ENCODE measurements at places on chromosomes 2 and 18.

DNA sequence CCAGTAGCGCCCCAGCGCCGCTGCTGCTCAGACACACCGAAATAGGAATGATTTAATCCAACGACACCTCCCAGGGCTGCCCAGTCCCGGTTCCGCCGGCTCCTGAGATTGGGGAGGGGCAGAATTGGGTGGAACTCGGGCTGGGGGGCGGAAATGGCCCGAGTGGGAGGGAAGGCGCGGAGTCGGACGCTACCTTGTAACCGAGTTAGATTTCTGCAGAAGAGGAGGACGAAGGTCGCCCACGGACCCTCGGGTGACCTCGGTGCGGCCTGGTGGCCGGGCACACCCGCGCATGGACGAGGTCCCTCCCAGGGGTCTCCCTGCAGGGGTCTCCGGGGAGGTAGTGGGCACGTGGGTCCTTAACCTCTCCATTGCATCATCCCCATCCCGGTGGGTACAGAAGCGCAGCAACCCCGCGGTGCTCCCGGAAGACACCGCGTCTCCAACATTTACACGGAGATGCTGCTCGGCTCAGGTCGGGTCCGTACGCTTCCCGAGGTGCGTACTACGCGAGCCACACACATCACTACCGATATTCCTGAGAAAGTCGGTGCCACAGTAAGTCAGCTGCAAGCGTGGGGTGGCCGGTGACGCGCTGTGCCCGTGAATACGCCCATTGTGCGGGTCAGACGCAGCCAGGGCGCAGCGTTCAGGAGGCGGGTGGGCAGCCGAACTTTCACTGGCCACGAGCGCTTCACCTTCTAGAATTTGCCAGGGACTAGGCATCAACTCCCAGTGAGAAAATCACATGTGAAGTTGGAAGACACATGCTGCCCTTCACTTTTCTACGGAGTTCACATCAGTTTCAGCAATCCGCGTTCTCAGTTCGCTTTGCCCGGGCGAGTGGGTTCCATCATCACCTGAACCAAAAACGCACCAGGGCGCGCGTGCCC lies 3.0 kb downstream of the ZNF516 start:
- peak; percentile 79 for DNase-seq

GRCh38 chr2:218878926-218879761 lies 1.5 kb upstream of the WNT10A start:
- DNase-seq: peak; percentile 52

DNA sequence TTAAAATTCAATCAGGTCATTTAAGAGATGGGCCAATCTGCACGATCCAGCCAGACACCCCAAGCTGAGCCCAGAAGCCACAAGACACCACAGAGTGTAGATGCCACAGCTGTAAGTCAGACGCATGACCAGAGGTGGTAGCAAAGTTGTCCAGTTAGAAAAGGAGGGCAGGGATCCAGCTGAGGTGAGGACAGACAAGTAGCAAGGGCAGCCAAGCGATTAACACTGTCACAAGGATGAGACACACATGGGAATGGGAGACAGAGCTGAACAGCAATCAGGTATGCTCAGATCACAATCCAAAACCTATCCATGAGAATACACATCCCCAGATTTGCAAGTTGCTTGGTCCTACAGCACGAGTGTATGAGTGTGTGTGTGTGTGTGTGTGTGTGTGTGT lies 143.4 kb upstream of the STK17B start:
- peak; percentile 61 for DNase-seq

DNA sequence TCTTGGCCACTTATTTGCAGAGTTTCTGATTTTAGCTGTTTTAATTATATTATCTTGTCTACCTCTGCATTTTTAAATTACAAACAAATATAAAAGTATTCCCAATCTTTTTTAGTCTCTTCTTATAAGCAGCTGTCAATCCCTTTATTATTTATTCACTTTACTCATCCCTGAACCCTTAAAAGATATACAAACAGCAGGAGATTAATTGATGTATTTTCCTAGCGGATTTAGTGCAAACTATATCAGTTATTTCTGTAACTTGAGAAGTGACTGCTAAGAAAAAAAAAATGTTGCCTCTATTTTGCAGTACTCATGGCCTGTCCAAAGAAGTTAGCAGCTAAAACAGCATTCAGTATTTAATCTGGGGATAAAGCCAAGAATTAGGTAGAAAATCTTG lies 42.1 kb upstream of the GCFC2 start:
- no peak for DNase-seq

GRCh38 chr2:145797692-145798091 lies 1277.8 kb upstream of the ZEB2 start:
- no peak for DNase-seq

- no peak for DNase-seq
These were observed 25.0 kb downstream of the CREG2 start for GRCh38 chr2:101362316-101362715.

DNA sequence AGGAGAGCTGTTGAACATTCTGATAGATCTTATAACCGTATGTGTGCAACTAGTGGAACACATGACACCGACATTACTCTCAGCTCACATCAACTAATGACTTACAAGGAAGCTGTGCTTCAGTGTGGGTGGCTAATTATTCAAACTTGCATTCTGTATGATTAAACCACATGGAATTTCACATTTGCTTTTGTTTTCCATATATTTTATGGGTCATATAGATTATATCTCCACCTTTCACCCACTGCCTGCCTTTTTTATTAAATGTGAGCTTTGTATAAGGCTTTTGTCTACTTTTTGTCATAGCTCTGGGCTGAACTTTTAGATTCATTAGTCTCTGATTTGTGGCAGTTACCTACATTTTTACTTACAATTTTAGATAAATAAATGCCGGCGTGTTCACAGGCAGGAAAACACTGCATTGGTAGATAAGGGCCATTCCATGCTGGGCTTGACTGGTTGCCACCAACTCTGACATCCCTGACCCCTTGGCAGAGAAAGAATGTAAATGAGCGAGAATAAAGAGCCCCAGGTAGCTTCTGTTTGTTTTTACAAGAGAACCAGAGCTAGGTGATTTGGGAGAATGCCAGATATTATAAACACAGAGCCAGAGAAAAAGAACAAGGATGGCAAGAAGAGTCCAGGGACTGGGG lies 35.7 kb downstream of the LYPD6 start:
- DNase-seq: no peak

GRCh38 chr2:99926986-99927385 lies 215.4 kb downstream of the AFF3 start:
- no peak for DNase-seq

GRCh38 chr2:151056870-151057269 lies 204.8 kb downstream of the RBM43 start:
- no peak for DNase-seq

DNA sequence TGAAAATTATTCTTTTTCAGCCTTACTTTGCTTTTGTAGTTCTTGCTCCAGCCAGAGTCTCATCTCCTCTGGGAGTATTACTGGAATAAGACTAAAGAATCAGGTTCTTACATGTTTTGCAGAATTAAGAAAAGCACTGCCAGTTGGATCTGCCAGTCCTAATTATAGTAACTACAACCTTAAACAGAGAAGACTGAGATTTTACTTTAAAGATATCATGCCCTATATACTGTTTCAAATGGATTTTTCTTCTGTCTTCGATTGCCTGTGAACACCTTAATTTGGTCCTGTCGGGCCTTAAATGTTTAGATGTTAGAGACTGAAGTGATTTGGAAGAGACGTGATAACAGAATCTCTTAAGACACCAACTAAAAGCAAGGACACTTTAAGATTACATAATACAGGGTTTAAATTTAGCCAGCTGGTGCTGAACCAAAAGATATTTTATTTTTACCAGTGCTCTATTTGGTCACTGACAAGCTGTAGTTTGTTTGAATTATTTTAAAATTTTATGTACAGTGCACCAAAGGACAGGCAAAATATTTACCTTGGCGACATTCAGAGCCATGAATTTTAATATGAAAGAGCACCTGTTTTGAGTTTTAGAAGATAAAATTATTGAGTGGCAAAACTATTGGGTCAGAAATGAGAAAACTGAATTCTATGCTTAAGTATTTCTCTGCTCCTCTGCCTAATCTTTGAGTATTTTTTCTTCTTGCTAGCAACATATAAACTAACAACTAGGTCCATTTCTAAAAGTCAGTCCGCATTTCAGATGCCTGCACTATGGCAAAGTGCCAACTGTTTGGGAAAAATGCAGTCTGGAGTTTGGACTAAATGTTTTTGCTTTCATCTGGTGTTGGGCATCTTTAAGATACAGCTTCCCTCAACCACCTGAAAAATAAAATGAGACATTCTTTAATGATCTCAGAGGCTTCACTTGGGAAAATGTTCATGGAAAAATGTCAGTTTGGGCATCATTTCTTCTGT lies 300.0 kb downstream of the XIRP2 start:
- DNase-seq: no peak

GRCh38 chr2:201357221-201357620 lies at the start of gene FLACC1:
FLACC1 (minus strand) TSS chr2:201357345; CDS start chr2:201351404, 5,941 bp downstream.
- DNase-seq: peak; percentile 74

- no peak for DNase-seq
These were observed 934.5 kb downstream of the CNTNAP5 start for GRCh38 chr2:124959581-124959980.

- DNase-seq: no peak
These were observed 28.1 kb downstream of the PTPN2 start for GRCh38 chr18:12855916-12856315.

GRCh38 chr18:27712066-27712465 lies 464.9 kb downstream of the CDH2 start:
- DNase-seq: no peak

DNA sequence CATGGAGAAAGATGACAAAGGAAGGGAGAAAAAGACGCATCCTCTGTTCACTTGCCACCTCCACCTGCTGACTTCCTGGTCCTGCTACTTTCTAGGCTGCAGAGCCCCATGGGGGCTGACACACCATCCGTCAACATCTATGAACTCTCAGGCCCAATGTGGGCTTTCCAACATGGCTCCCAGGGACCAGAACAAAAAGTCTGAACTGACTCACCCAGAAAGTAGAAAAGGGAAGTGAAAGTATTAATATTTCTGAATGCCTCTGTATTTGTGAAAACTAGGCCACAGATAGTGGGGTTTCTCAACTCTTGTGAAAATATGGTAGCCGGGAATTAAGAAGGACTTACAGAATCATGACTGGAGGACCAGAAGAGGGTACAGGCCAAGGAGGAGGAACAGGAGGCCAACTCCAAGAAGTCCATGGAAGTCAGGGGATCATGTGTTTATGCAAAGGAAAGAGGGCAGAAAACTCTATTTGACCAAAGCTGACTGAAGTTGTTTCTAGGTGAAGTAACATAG lies 123.1 kb upstream of the CAB39 start:
- DNase-seq: no peak

DNA sequence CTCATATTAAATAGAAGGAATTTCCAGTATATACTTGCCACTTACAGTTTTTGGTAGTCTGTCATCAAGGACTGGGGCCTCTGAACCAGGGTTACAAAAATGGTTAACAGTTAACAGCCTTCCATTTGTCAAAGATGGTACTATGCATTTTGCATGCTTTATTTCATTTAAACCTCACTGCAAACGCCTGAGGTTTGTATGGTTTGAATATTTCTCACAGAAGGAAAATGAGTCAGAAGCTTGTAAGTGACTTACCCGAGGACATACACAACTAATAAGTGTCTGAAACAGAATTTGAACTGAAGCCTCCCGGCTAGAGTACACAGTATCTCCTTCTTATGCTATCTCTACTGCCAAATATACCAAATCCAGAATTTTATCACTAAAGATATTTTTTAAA lies 1593.5 kb upstream of the ACVR2A start:
- DNase-seq: no peak

- no peak for DNase-seq
These were observed 312.4 kb upstream of the MEIS1 start for GRCh38 chr2:66122516-66122915.

DNA sequence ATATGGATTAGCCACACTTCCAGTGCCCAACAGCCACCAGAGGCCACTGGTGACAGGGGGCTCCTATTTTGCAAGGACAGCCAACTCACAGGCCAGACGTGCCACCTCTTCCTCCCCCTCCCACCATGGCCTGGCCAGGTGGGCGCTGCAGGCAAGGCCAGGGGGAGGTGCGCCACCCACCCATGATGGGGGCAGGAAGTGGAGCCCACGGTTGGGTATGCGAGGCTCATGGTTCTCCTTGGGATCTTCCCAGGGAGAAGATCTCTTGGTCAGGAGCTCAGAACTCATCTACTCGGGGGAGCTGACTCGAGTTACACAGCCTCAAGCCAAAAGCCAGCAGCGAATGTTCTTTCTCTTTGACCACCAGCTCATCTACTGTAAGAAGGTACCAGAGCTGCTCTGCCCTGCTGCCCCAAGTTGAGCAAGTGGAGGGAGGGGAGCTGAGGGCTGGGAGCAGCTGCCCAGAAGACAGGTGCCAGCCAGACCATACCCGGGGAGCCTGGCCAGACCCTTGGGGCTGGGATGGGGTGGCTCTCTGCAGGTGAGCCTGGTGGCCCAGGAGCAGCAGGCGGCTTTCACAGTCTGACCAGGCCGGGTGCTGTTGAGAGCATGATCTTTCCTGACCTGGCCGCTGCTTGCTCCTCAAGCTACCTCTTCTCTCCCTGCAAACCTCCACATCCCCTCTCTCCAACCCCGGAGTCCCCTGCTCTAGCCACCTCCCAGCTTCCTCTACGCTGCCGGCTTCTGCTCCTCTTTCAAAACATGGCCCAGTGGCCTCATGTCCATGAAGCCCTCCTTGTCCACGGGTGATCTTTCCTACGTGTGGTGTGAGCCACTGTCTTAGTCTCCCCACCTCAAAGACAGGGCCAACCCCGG lies 49.8 kb downstream of the FAM168B start:
- DNase-seq: peak; percentile 35

GRCh38 chr18:42039396-42039795 lies 84.4 kb downstream of the PIK3C3 start:
- no peak for DNase-seq

DNA sequence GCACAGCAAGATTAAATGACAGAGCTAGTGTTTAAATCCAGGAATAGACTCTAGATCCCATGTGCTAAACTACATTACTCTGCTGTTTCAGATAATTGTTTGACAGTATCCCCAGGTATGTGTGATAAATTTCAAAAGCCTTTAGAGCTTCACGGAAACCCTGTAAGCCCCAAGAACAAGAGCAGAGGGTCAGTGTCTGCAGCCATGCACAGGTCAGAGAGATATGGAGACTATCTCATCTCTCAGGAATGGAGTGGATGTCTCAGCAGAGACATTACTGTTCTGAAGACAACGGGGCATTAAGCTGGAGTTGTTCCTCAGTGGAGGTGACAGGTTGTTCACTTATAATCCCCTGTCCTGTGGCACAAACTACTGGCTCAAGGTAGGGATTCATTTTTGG lies 139.1 kb upstream of the FOSL2 start:
- DNase-seq: no peak
